ENCODE measurements at places on chromosomes 1 and 21. TPM values are rescaled to one million over a fixed set of nuclear protein-coding genes. Genes with fewer than 3 reads are reported as not detected.

C1orf185 gene
- polyA plus RNA-seq, result not detected

KCNE2 gene
- polyA plus RNA-seq, result not detected

HSD11B1 gene
- 0.38 TPM for polyA plus RNA-seq

LRIG2 gene
- 5.8 TPM for polyA plus RNA-seq

IQCC gene
- polyA plus RNA-seq, result 1.3 TPM

CFHR4 gene
- polyA plus RNA-seq, result not detected

BRINP3 gene
- not detected for polyA plus RNA-seq

NPL gene
- polyA plus RNA-seq, result 12.2 TPM

CZIB gene
- 59.7 TPM for polyA plus RNA-seq

All from CD4-positive, CD25-positive, alpha-beta regulatory T cell (primary cell).